Stimulated activated CD4-positive, alpha-beta T cell treated with anti-CD3 and anti-CD28 coated beads, Interleukin-15, amount 100 ng/mL, for 1 hour (primary cell): ENCODE measurements at places on chromosomes 11 and 22.

- DNase-seq = no peak
Observed at GRCh38 chr11:68693484-68693882, 9.1 kb downstream of the GAL start.

GRCh38 chr11:1618231-1618630, 3.7 kb downstream of the KRTAP5-4 start:
- DNase-seq = no peak

GRCh38 chr11:537622-538430, 499 bp downstream of the LRRC56 start:
- DNase-seq = no peak

- DNase-seq = no peak
Observed at GRCh38 chr22:33555814-33556522, 364.3 kb downstream of the LARGE1 start.

- DNase-seq = no peak
Observed at GRCh38 chr11:8329847-8330361, 66.2 kb upstream of the LMO1 start.

GRCh38 chr11:110778343-110778742, 66.1 kb upstream of the ARHGAP20 start:
- no peak for DNase-seq

- DNase-seq = no peak
Observed at GRCh38 chr22:27685515-27685914, 116.0 kb downstream of the MN1 start.

DNA sequence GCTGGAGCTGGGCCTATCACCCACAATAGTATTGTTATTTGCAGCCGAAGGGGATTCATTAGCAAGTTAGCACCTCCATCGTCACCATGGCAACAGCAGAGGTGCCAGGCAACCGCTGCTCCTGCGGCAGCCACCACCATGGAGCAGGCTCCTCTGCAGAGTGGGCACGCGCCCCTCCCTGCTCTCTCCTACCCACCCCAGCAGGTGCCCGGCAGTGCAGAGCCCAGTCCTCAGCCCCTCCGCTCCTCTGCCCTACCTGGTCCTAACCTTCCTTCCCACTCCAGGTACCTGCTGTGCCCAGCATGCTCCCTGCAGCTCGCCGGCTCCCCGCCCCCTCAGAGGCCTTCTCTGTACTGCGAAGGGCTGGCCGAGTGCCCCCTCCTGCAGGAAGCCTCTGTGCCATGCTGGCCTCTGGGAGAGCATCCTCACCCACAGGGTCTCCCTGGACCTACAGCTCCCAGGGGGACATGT, 3.6 kb downstream of the DUSP8 start:
- no peak for DNase-seq

DNA sequence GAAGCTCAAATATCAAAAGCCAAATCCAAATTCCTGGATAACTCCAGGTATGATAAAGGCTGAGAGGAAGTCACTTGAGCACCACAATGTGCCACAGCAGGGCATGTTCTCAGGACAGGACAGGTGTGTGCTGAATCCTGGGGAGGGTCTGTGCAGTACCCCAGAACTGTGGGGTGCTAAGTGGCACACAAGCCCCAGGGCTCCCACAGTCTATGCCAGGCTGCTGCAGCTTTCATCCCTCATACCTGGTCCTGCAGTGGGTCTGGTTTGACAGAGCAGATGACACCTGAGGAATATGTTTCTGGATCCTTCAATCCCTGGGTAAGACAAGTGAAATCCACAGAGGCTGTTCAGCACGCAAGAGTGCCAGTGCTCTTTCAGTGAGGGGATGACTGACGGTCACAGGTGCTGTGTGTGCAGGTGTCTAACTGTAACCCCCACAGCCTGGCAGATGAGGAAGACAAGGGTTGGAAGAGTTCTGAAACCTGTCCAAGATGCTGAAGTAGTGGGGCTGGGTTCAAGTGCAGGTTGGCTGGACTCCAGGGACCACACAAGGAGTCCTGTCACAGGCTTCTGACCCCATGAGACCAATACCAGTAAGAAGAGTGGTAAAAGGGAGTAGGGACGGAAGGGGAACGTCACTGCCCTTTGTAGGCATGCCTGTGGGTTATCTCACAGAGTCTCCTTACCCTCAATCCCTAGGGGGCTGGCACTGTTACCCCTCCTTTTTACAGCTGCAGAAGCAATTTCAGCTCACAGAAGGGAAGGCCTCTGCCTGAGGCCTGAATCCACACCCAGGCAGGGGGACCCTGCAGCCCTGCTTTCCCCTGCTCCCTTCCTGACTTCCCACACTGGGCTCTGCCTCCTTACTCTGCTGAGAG, 14.1 kb downstream of the SERPIND1 start:
- DNase-seq = no peak

GRCh38 chr22:17267661-17268330, 48.6 kb upstream of the ADA2 start:
- DNase-seq = no peak

DNA sequence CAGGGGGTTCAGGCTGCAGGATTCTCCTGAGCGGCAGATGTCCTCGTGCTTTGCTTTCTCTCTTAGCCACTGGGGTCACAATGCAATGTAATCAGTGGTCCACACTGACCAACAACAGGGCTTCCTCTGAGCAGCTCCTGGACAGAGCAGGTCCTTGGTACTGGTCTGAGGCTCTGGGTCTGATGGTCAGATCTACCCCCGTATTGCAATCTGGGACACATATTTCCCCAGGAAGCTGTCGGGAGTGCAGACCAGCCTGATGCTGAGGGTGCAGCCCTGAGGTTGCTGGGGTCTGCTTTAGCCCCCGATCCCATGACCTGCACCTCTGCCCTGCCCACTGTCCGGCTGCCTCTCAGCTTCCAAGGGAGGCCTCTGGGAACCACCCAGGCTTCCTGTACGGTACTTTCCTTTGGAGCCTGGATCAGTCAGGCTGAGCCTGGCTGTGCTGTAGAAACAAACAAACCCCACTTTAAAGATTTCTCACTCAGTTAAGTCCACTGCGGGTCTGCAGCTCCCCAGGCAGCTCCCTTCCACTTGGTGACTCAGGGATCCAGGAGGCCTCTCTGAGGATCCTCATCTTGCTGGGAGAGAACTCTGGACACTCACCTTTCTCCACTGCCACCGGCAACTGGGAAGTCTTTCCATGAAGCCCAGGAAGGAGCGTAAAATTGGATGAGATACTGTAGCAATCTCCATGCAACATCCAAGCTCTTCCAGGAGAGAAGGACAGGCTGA, 1046.6 kb downstream of the TBC1D22A start:
- DNase-seq = no peak

DNA sequence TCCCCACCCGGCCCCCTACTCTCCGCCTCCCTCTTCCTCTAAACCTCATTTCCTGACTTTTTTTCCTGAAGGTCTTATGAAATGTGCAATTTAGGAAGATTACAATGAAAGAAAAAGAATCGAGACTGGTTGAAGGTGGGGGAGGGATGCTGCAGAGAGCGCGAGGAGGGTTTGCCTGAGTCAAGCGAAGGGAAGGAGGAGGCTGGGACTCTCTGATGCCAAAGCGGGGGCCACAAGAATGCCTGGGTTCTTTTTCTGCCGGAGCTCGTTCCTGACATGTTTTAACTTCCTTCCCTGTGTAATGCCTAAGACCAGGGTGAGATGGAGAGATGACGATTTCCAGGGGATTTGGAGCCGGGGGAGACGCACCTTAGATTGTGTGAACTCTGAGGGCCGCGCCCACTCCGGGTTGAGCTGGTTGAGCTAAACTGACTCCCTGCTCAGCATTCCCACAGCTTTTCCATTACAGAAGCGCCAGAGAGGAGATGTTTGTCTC, 270.5 kb upstream of the SORL1-AS1 start:
- no peak for DNase-seq

DNA sequence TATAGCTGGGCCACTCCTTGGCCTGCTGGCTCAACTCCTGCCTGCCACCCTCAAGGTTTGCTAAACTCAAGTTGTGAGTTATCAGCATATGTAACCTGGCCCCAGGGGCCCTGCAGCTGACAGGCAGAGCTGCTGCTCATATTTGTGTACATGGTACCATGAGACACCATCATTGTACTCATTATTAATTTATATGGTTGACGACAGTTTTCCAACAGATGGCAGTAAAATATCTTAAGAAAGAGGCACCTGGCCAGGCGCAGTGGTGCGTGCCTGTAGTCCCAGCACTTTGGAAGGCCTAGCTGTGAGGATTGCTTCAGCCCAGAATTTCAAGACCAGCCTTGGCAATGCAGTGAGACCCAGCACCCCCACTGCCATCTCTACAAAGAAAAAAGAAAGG, 11.4 kb upstream of the DENND5A start:
- no peak for DNase-seq

- DNase-seq = no peak
Observed at GRCh38 chr11:60748821-60749220, 7.8 kb upstream of the MS4A15 start.

DNA sequence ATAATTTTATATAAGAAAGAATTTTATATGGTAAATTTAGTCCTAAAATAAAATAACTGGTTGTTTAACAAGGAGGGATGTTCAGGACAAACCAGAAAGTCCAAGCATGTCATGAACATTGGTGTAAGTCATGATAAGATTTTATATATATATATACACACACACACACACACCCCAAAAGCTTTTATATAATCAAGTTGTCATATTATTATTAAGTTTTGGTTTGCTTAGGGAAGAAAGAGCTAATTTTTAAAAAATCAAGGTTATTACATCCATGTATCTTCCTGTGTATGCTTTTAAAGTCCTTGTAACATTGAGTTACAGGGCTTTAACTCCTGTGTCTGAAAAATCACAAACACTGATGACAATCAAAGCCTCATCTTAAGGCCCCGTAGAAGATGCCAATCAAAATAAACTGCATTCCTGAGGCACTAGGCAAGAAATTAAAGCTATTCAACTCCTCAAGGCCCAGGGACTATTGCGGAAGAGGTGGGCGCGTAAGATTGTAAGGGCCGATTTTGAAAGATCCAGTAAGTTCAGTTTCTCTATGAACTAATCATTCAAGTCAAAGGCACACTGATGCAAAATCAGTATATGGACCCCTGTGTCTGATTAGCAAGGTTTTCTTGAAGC, 16.8 kb downstream of the APOL6 start:
- DNase-seq = no peak

- DNase-seq = no peak
Observed at GRCh38 chr22:29840498-29840897, 2.4 kb upstream of the ASCC2 start.
